ENCODE measurements at places on chromosomes 13 and 19. TPM values are rescaled to one million over a fixed set of nuclear protein-coding genes. Genes with fewer than 3 reads are reported as not detected.

The ADAMTSL5 gene
- total RNA-seq: 55.7 TPM

The TRPM4 gene
- total RNA-seq: 35.0 TPM

The LILRB1 gene
- total RNA-seq: not detected

The KLK8 gene
- total RNA-seq: 0.39 TPM

The AP2S1 gene
- total RNA-seq: 326 TPM

The LAIR1 gene
- total RNA-seq: not detected

The FUT3 gene
- total RNA-seq: not detected

The MEIOSIN gene
- total RNA-seq: not detected

The VSTM2B gene
- total RNA-seq: not detected

The FFAR2 gene
- not detected for total RNA-seq

The F10 gene
- 0.22 TPM for total RNA-seq

The C19orf33 gene
- 137 TPM for total RNA-seq

The APLP1 gene
- total RNA-seq: 5.5 TPM

The ZNF549 gene
- 5.9 TPM for total RNA-seq

The CASP14 gene
- total RNA-seq: not detected

All from placental epithelial cell (primary cell).